ENCODE measurements at places on chromosomes 2 and 18.

DNA sequence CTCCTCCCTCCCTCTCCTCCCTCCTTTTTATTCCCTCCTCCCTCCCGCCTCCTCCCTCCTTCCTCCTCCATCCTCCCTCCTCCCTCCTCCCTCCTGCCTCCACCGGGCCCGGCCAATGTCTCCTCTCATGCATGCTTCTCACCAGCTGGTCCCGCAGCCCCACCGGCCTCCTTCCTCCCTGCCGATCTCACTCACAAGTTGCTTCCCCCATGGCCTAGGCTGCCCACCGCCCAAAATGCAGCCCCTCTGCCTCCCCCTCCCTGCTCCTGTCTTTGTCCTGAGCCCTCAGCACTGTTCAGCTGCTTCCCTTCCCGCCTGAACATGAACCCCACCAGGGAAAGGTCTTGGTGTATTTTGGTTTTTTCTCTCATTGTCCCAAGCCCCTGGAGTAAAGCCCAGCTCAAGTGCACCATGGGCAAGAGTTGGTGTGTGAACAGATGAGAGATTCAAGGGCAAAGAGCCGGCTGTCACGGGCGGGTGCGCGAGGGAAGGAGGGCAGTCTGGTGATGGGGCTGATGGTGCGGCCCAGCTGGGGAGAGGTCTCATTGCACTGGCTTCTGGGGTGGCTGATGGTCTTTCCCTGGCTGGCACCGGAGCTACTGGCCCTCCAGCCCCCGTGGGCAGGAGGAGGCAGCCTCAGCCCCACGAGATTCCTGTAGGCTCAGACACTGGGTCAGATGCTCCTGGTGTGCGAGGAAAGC, 117.6 kb downstream of the TWIST2 start:
- no peak for DNase-seq

- DNase-seq, result no peak
Measured at GRCh38 chr2:79235135-79235534, 75.6 kb upstream of the REG3A start.

GRCh38 chr2:159695795-159696448, 16.4 kb upstream of the MARCHF7 start:
- no peak for DNase-seq

GRCh38 chr18:63446266-63446665, 24.0 kb upstream of the VPS4B start:
- no peak for DNase-seq

DNA sequence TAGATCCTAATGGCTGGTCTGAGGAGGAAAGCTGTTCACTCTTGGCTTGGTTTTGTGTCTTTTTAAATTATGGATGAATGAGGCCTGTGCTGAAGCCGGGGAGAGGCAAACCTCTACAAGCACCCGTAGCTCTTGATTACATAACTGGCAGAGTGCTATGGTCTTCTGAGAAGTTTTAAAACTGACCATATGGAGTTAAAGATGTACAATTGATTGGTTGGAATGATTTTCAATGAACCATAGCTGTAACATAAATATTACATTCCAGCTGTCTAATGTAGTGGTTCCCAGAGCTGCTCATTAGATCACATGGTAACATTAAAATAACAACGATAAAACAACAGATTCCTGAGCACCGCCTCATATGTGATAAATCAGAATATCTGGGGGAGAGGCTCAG, 71.1 kb upstream of the MAP4K3 start:
- no peak for DNase-seq

GRCh38 chr2:241011751-241012510, 13.5 kb downstream of the SNED1 start:
- no peak for DNase-seq

DNA sequence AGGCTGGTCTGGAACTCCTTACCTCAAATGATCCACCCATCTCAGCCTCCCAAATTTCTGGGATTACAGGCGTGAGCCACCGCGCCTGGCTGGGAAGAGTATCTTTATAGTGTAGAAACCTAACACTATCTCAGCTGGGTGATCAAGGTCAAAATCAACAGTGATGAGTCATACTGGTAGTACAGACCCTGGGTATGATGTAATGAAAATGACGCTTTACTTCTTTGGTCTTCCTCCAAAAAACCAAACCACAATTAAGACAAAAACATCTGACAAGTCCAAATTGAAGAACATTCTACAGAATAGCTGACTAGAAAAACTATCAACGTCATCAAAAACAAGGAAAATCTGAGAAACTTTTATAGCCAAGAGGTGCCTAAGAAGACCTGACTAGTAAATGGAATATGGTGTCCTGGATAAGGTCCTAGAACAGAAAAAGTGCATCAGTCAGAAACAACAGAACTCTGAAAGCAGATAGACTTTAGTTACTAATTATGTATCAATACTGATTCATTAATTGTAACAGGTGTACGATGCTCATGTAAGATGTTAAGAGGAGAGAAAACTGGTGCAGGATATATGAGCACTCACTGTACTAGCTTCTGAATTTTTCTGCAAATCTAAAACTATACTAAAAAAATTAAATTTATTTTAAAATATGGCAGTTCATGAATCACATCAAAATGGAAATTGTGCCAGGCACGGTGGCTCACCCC, 25.4 kb downstream of the PDCL3 start:
- DNase-seq, result peak; percentile 25

- no peak for DNase-seq
Measured at GRCh38 chr2:238897911-238898311, 50.0 kb downstream of the TWIST2 start.

Measured in BJ (cell line).